ENCODE measurements at places on chromosomes 11 and 22.

GRCh38 chr11:68012843-68013610 lies 2.9 kb downstream of the ALDH3B1 start:
- DNase-seq = no peak

GRCh38 chr11:95641495-95641894 lies 148.1 kb downstream of the FAM76B start:
- DNase-seq = peak; percentile 68

DNA sequence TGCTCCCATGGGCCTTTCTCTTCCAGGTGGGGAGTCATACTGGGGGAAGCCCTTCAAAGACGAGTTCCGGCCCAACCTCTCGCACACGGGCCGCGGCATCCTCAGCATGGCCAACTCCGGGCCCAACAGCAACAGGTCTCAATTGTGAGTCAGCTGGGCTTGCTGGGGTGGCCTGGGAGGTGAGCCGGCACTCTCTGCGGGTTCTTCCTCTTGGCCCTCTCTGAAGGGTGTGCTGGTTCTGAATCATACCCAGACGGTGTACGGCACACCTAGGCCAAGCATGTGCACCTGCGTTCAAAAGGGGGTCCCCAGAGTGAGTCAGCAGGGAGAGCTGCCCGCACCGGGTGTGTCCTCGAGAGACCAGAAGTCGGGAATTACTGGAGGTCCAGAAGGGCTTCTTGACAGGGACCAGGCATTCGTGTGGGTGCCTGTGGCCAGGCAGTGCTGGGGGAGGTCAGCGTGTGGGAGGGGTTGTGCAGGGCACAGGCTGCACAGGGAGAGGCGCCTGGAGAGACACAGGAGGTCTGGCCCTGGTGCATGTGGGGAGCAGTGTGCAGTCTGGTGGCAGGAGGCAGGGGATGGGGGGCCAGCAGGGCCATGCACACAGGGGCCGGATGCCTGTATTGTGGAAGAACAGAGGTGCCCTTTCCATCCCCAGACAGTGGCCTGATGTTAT lies 23.0 kb downstream of the PPIL2 start:
- no peak for DNase-seq

DNA sequence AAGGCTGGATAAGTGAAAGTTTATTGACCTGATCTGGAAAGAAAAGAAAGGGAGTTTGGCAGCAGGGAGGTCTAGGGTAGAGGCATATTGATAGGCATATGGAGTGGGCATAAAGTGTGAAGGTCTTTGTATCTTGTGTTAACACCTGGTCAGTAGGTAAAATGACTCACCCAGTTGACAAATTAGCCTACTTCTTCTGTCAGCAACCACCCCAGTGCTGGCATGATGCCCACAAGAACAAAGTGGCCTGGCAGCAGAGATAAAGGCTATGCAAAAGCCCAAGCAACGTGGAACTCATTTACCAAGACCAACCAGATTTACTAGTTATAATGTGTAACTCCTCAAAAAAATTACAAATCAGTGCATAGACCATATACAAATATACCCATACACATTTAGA lies 4.9 kb downstream of the OR10A3 start:
- no peak for DNase-seq

- no peak for DNase-seq
These were observed 33.0 kb downstream of the GNB1L start for GRCh38 chr22:19821523-19822300.

- DNase-seq = no peak
These were observed 222.3 kb downstream of the ETS1 start for GRCh38 chr11:128365044-128365443.

GRCh38 chr11:132686886-132687285 lies 845.4 kb downstream of the OPCML start:
- no peak for DNase-seq

DNA sequence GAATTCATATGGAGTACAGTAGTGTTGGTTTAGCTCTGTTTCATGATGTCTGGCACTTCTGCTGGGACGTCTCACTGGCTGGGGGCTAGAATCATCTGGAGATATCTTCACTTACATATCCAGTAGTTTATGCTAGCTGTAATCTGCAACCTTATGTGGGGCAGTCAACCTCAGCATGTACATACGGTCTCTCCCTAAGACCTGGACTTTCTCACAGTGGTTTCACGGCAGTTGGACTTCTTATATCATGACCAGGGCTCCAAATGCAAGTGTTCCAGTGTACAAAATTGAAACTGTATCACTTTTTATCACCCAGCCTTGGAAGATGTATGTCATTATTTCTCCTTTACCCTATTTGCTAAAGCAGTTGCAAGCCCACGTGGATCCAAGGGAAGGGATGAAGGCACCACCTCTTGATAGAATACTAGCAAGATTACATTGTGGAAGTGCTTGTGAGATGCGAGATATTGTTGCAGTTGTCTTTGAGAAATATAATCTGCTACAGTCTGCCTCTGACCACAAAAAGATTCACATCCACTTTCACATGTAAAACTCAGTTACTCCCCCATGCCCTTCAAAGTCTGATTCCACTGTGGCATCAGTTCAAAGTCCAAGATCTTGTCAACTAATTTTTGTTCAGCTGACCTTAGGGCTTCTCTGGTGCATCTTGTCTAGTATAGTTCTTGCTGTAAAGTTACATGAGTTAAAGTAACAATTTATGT lies 316.6 kb upstream of the NCAM1 start:
- peak; percentile 77 for DNase-seq

GRCh38 chr11:87114093-87114492 lies 76.4 kb downstream of the TMEM135 start:
- DNase-seq = no peak

DNA sequence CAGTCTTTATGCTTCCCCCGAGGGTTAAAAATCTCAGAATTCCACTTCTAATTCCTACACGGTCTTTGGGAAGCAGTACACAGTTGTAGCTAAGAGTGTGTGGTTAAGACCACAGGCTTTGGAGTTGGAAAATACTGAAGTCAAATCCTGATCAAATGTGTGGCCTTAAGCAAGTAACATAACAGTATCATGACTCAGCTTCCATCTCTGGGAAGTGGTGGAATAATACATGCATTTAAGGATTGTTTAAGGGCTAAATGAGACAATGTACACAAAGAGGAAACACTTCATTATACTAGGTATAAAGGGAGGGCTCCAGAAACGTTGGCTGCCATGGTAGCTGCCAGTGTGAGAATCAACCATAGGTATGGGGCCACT lies 71.5 kb downstream of the FAT3 start:
- DNase-seq = no peak

- DNase-seq = no peak
These were observed 8.4 kb upstream of the MGAT3 start for GRCh38 chr22:39448205-39449054.

DNA sequence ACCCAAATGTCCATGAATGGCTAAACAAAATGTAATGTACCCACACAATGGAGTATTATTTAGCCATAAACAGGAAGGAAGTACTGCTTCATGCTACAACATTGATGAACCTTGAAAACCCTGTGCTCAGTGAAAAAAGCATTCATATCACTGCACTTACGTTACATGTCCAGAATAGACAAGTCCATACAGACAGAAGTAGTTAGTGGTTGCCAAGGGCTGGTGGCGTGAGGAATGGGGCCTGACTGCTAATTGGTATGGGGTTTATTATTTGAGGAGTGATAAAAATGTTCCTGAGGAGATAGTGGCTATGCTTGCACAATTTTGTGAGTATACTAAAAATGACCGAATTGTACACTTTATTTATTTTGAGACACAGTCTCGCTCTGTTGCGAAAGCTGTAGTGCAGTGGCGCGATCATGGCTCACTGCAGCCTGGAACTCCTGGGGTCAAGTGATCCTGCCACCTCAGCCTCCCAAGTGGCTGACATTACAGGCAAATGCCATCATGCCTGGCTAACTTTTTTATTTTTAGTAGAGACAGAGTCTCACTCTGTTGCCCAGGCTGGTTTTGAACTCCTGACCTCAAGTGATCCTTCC lies 7.7 kb upstream of the SYVN1 start:
- peak; percentile 61 for DNase-seq

DNA sequence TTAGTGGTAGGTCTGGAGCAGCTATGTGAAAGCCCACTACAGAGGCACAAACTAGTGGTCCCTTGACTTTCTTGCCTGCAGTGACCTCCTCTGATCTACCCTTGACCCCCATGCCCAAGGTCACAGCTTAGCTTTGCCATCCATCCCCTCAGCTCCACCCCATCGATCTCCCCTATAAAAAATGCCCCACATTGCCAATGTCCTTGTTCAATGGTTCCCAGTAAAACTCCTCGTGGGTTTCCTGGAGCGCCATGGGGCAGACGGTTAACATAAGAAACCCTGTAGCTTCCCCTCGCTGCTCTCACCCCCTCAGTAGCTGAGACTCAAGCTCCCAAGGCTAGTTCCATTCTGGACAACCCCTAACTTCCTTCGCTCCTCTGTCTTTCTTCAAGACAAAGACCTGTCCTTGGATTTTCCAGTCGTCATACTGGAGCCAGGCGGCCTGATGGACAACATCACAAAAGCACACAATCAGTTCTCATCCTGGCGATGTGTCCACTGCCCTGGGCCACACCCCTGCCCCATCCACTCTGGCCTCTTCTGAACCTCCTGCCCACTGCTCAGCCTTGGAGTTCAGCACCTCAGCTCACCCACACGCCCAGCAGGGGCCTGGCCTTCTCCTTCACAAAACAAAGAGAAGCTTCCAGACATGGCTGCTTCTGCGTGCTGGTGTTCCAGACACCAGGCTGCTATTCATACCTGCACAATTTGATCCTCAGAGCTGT lies 1429.3 kb downstream of the BRD1 start:
- no peak for DNase-seq

- DNase-seq = no peak
These were observed 18.1 kb upstream of the EHD1 start for GRCh38 chr11:64896448-64897022.

DNA sequence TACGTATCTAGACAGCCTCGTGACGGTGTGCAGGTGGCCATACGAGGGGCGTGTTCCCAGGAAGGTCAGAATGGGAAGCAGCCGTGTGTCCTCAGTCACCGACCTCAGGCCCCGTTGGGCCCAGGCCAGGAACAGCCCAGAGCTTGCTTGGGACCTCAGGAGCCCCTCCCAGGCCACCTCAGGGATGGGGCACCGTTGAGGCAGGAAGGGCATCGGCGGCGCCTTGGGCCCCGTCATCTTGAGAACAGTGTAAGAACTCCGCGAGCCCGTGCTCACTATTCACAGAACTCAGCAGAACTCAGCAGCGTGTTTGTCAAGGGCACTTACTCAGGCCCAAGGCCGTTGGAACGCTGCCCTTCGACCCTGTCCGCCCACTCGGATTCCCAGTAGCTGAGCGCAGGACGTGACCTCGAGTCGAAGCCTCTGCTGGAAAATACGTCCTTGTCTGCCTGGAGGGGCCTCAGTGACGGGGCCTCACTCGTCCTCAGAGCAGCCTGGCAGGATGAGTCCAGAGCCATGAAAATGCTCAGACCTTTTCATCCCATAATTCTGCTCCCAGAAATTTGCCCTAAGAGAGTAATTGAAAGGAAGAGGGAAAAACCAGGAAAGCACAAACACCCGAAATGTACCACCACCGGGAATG lies 1134.8 kb downstream of the BRD1 start:
- no peak for DNase-seq

- peak; percentile 69 for DNase-seq
These were observed 959 bp upstream of the HIPK3 start for GRCh38 chr11:33256031-33256812.

- peak; percentile 94 for DNase-seq
These were observed 30.5 kb upstream of the FNBP4 start for GRCh38 chr11:47797633-47798032.

DNA sequence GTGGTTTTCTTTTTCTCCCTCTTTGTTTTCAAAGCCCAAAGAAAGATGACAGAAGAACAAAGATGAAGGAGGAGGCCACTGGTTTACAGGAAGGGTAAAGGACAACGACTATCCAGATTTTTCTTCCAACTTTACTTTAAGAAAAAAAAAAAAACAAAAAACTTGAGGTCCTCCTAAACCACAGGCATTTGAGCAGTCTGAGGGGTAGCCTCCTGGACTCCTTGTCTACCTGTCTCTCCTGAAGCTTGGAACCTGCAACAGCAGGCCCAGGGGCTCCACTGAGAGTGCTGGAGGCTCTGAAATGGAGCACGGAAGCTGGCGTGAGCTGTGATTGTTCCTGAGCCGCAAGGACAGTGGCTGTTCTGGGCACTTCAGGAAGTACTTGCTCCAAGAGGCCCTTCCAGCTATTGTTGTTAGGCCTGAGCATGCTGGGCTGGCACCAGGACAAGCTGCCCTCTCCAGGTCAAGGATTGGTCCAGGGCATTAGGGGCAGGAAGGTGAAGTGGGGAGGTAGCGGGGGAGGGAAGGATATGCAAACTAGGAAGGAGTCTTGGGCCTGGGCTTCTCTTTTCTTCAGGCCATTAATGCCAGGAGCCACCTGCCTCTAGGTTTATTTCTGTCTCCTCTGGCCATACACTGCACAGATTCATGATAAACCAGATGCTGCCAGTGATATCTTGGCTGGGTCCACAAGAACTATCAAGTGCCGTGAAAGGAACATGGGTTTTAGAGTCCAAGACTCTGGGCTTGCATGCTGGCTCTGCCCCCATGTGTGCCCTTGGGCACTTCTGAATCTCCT lies 147.3 kb downstream of the CCDC34 start:
- DNase-seq = no peak

GRCh38 chr11:8832571-8833260 lies 78.3 kb upstream of the AKIP1 start:
- DNase-seq = peak; percentile 73

DNA sequence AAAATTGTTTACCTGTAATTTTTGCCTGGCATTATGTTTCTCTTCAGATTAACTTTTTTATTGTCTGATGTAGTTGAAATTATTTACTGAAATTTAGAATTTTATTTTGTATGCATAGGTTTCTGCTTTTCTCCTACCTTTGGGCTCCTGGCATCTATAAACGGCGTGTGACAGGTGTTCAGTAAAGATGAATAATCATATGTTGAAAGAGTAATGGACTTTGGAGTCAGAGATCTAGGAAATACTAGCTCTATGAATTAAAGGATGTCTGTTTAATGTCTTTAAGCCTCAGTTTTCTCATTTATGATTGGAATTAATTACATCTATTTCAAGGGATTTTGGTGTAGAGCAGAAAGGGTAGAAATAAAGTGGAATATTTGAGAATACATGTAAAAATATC lies 7.2 kb upstream of the ANGPTL5 start:
- no peak for DNase-seq

GRCh38 chr11:30328681-30329080 lies 5.8 kb downstream of the ARL14EP start:
- no peak for DNase-seq

DNA sequence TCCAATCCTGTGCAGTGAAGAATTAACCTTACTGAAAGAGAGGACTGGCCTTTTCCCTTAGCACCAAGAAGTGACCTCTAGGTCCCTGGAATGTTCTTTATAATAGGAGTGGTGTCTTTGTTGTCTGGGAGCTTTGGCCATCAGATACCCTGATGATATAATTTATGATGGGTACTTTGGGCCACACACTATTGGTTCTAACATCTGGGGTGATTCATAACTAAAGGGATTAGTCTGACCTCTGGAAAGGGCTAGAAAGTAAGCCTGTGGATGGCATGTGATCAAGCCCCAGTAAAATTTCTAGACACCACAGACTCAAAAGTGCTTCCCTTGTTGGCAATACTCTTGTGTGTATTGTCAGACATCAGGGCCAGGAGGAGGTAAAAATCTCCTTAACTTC lies 891.2 kb downstream of the KCNA4 start:
- peak; percentile 41 for DNase-seq
